HuH-7.5 (cell line): ENCODE measurements at places on chromosomes 13 and 19.

- DNase-seq = no peak
Measured at GRCh38 chr19:30307191-30307974, 64.8 kb upstream of the ZNF536 start.

DNA sequence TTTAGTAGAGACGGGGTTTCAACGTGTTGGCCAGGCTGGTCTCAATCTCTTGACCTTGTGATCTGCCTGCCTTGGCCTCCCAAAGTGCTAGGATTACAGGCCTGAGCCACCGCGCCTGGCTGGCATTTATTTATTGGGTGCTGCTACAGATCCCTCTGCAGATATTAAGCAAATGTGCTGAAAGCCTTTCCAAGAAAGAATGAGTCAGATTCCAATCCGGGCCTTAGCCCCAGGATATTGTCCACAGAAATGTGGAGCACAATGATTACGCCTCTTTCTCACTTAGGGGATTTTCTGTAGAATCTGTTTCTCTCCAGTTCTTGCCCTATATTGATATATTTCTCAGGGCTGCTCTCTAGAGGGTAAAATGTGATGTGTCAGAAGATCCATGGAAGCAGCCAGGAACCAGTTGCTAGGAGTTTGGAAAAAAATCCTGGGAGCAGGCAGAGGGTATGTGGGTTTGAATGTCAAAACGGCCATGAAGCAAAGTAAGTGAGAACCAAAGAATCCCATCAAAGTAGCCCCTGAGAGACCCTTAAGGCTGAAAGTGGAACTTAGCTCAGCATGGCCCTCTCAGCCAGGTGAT is 24.8 kb upstream of the IGFL4 start:
- DNase-seq = no peak

DNA sequence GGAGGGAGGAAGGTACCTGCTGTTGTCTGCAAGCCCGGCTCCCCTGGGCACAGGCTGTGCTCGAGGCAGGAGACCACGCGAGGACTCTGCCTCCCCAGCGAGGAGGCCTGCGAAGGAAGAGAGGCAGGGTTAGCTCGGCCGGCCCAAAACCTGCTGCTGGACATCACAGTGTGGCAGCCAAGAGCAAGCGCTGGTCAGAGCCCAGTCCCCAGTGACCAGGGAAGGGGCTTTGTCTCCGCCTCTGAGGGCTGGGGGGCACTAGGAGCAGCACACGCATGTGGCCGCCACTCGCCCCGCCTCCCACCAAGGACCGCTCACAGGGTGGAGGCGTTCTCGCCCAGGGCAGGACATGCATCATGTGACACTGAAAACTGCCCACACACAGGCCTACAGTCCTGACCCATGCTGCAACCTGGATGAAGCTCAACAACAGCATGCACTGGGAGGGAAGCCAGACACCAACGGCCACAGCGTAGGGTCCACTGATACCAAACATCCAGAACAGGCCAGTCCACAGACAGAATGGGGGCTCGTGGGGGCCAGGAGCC is 8.5 kb downstream of the MIER2 start:
- DNase-seq = no peak

DNA sequence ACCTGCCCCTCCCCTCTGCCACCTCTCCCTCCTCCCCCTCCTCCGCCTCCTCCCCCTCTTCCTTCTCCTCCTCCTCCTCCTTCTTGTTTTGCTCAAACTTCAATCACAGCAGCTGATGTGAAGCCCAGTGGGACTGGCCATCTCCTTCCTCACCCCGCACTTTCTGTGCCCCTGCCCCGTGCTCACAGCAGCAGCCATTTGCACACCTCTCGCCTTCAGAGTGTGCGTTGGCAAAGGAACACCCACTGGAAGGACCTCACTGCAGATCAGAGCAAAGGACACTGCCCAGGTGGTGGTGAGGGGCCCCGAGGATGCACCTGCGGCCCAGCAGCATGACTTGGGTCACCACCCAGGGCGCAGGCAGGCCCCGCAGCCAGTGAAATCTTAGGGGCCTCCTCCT is 98.8 kb downstream of the SOX1 start:
- no peak for DNase-seq

DNA sequence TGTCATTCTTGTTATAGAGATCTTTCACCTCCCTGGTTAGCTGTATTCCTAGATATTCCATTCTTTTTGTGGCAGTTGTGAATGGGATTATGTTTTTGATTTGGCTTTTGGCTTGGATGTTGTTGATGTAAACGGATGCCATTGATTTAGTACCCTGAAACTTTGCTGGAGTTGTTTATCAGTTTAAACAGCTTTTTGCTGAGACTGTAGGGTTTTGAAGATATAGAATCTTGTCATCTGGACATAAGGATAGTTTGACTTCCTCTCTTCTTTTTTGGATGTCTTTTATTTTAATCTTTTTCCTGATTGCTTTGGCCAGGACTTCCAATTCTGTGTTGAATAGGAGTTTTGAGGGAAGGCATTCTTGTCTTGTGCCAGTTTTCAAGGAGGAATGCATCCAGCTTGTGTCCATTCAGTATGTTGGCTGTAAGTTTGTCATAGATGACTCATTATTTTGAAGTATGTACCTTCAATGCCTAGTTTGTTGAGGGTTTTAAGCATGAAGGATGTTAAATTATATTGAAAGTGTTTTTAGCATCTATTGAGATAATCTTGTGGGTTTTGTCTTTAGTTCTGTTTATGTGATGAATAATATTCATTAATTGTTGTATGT is 16.8 kb downstream of the ZNF431 start:
- no peak for DNase-seq

DNA sequence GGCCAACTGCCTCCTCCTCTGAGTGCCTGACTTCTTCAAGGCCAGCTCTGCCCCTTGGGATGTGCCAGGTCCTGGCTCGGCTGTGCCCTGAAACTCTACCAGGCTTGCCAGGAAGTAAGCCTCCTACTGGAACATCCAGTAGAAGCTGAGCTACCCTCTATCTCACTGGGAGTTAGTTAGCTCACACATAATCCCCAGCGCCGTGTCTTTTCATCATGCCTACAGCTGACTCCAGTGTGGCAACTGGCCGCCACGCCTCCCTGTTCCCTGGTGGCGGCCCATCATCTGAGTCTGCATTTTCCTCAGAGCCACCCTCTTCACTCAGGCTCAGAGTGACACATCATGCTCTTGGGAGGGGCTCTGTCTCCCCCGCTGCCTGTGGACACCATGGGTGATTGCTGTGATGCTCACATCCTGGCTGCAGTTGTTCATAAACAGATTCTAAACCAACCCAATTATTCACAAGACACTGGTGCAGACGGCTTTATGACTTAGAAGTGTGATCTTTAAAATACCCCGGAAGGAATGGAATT is 131.9 kb upstream of the IRS2 start:
- no peak for DNase-seq

DNA sequence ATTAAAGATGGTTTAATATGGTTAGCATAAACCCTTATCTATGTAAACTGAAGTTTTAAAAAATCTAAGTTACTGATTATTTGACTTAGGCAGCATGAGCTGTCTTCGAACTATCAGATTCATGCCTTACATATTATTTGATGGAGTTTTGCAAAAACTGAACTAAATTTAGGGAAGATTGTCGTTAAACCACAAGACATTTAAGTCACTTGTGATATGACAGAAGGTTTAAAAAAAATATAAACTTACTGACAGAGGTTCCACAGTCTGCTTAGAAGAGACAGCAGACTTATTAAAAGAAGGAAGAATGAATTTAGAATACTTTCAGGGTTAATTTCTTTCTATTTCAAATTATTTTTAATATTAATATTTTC is 110.9 kb upstream of the FRY start:
- no peak for DNase-seq

DNA sequence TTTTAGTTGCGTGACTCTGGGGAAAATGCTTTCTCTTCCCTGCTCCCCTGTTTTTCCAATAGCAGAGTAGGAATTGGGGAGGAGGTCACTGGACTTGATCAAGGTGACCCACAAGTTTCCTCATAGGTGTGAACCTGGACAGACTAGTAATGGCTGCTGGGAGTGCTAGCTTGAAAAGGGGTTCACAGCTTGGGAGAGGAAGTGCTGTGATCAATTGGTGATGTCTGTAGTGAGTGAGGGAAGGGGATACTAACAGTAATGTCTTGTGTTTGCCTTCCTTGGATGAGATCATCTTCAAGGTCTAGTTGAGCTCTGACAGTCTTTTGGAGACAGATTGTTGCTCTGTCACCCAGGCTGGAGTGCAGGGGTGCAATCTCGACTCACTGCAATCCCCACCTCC is 1.7 kb downstream of the BCL2L12 start:
- DNase-seq = no peak

DNA sequence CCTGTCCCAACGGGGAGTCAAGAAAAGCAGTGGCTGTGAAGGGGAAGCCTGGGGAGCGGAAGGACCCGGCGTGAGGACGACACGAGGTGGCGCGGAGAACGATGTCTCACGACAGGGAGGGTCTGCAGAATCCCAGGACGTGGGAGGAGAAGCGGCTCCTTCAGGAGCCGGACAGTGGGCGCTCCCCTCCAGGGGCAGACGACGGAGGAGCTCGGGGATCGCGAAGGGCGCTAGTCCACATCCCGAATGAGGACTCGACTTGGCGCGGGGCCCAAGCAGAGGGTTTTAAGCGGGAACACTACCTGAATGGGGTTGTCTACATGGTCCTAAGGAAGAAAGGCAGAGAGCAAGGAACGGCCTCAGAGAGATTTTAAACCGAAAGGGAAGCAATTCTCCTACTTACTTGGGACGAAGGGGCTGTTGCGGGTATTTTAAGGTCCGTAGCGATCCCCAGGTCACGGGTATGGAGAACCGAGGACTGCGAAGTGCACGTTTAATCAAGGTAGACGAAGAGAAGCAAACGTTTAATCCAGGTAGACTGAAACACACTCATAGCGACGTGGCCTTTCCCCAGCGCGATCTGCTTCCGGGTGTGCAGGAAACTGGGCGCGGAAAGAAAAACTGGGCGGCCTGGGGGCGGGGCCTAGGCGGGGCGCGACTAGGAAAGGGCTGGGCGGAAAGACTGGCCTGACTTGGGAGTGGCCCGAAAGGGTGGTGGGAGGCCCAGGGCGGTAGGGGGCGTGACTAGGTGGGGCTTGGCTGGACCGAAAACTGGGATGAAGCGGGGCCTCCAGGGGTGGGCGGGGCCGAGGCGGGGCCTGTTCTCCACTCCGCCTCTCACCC is at the start of gene ZNF841:
TSS of gene ZNF841 (minus strand) at position 594 of the 843 bp plus-strand sequence. CDS start 10,964 bp downstream, outside the sequence.
- peak; percentile 66 for DNase-seq

GRCh38 chr13:109949397-109949796 is 163.0 kb upstream of the IRS2 start:
- DNase-seq = no peak

- no peak for DNase-seq
Measured at GRCh38 chr19:23823952-23824389, 65.3 kb upstream of the ZNF681 start.

- DNase-seq = no peak
Measured at GRCh38 chr19:5102520-5102919, 133.6 kb downstream of the KDM4B start.
